Neural crest cell (in vitro differentiated cells): ENCODE measurements at places on chromosomes 13 and 19. TPM values are rescaled to one million over a fixed set of nuclear protein-coding genes. Genes with fewer than 3 reads are reported as not detected.

GRCh38 chr19:18915639-18916038 is 3.5 kb downstream of the COPE start:
- peak overlapping the region; percentile 87 for H3K4me3 ChIP-seq
- H3K27me3 ChIP-seq = peaks cover 3% of the 10 kb centered on the region
- DNase-seq = peak; percentile 35
- no peak overlapping the region for H3K27ac ChIP-seq
- peaks cover 6% of the 10 kb centered on the region for H3K36me3 ChIP-seq
- H3K4me1 ChIP-seq = peaks cover 25% of the 10 kb centered on the region

DNA sequence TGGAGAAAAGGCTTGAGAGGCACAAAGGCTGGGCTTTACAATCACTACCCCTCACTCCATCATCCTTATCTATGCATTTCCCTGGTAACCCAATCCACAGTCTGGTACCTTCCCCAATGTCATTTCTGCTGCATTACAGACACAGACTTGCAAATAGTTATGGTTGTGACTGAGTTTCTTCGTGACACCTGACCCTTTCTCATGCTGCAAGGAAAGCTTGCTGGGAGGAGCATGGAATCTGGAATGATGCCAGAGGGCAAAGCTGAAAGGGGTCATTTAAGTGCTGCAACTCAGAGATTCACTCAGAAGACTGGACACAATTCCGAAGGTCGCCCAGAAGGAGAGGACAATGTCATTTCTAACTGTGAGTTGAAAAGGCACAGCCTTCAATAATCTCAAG is at the start of gene LGALS16:
TSS of gene LGALS16 (plus strand) at position 301 of the 400 bp plus-strand sequence. CDS start at position 350, 49 bp downstream.
- DNase-seq = no peak
- no peak within 1 kb of the TSS for H3K4me3 ChIP-seq
- no peaks in the 10 kb centered on the region for H3K36me3 ChIP-seq
- no peaks in the 10 kb centered on the region for H3K4me1 ChIP-seq
- H3K27ac ChIP-seq = no peak within 1 kb of the TSS

The PRSS57 gene
- not detected in 2 replicates for total RNA-seq

The ANKLE1 gene
- total RNA-seq = 4.5 and 4.9 TPM in 2 replicates

DNA sequence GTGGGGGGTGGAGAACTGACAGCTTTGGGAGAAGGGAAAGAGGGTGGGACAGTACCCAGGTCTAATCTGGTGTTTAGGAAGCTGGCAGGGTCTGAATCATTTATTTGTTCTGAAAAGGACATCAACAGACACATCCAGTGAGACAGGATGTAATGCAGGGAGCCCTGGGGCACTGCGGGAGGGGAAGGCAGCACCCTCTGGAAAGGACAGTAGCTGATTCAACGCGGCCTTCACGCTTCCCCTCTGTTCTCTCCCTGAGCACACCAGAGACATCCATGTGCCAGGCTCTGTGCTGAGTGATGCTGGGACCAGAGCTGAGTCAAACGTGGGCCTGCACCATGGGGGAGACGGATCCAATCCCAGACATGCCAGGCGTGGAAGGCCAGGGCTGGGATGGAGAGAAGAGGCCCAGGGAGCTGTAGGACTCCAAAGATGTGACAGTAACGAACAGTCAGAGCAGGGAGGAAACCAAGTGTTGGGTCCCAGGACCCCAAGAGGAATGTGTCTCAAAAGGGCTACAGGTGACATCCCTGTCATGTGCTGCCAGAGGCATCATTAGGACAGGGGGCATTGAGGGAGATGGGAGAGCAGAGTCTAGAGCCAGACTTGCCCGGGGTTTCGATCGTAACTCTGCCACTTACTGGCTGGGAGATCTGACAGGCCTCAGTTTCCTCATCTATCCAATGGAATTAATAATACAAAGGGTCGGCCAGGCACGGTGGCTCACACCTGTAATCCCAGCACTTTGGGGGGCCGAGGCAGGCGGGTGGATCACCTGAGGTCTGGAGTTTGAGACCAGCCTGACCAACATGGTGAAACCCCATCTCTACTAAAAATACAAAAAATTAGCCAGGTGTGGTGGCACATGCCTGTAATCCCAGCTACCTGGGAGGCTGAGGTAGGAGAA is 1.7 kb downstream of the ETFB start:
- no peaks in the 10 kb centered on the region for H3K27me3 ChIP-seq
- H3K4me1 ChIP-seq = peaks cover 50% of the 10 kb centered on the region
